ENCODE measurements at places on chromosomes 11 and 22.

- DNase-seq, result no peak
Measured at GRCh38 chr11:106621484-106621883, 396.8 kb downstream of the GUCY1A2 start.

DNA sequence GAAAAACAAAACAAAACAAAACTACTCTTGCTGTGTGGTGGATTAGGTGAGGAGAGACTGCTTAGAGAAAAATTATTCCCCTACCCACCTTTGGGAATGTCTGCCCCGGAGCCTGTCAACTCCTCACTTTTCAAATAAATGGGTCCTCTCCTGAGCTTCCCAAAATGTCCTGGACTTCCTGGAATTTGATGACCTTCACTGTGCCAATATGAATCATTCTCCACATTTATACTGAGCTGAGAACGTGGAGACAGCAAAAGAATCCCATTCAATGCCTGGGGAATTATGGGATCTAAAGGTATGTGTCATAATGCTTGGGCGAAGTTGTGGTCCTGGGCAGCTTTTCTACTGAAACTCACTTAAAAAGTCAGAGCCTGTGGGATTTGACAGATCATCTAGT is 136.8 kb downstream of the KIF18A start:
- no peak for DNase-seq

DNA sequence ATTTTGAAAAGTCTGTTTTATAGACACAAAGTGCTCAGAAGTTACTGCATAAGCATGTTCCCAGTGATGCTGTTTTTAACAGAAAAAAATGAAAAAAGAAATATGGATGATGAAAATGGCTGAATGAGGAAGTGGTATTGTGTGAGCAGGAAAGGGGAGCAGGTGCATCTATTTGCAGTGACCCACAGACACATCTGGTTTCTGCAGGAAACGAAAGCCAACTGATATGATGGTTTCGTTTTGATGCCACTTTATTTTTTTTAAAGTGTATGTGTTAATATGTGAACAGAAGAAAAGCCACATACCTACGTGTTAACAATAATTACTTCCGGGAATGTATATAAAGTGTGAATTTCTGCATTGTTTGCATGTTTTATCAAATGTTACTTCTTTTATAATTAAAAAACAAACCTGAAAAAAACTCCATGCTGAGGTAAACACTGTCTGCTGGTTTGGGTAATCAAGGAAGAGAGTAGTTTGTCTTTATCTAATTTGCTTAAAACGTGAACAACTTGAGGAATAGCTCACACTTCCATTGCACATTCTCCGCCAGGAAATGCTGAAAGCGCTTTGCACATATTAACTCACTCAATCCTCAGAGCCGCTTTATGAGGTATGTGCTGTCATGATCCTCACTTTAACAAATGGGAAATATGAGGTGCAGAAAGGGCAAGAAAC is 1335.9 kb downstream of the TBC1D22A start:
- peak; percentile 57 for DNase-seq

- no peak for DNase-seq
Measured at GRCh38 chr22:44242946-44243724, 62.4 kb downstream of the PARVG start.

- DNase-seq, result no peak
Measured at GRCh38 chr11:131595797-131596196, 225.4 kb downstream of the NTM start.

- DNase-seq, result no peak
Measured at GRCh38 chr22:50293441-50294318, 13.8 kb downstream of the PLXNB2 start.

GRCh38 chr11:46457659-46458424 is 66.3 kb upstream of the CHRM4 start:
- no peak for DNase-seq

DNA sequence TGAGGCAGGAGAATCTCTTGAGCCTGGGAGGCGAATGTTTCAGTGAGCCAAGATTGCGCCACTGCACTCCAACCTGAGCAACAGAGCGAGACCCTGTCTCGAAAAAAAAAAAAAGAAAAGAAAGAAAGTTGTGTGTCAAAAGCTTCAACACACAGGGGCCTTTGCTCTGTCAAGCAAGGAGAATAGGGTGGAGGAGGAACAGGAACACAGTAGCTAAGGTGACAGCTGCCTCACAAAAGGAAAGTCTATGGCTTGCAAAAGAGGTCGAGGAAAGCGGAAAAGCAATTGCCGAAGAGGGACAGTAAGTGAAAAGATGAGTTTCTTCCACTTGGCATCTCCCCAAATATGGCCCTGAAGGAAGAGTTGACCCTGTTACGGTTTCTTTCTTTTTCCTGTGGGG is 26.5 kb upstream of the TMA7B start:
- DNase-seq, result no peak

GRCh38 chr11:103494491-103494890 is 385.3 kb downstream of the DYNC2H1 start:
- DNase-seq, result no peak

DNA sequence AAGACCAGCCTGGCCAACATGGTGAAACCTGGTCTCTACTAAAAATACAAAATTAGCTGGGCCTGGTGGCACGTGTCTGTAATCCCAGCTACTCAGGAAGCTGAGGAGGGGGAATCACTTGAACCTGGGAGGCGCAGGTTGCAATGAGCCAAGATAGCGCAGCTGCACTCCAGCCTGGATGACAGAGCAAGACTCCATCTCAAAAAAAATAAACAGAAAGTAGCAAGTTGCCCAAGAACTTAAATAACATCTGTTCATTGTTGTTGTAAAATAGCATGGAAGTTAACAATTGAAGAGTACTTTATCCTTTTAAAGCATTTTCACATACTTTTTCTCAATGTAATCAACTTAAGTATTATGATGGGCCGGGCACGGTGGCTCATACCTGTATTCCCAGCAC is 5.7 kb downstream of the AMBRA1 start:
- DNase-seq, result no peak

DNA sequence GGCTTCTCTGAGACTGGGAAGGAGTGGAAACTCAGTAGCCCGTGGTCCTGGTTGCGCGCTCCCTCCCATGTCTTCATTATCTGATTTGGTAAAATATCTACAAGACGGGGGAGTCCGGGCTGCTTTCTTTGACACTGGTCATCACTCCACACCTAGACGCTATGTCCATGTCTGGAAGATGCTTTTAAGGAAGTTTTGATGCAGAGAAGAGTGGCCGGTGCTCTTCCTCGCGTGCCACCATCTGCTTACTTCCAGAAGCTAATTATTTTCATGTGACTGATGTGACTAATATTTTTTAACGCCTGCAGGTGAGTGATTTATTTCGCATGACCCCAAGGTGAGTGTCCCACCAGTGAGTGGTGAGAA is 339 bp upstream of the TRIM21 start:
- no peak for DNase-seq
